ENCODE measurements at places on chromosomes 1 and 21.

GRCh38 chr1:200081151-200081968 is 53.9 kb downstream of the NR5A2 start:
- DNase-seq, result no peak

- DNase-seq, result no peak
Observed at GRCh38 chr1:33001282-33001681, 35.4 kb downstream of the AK2 start.

DNA sequence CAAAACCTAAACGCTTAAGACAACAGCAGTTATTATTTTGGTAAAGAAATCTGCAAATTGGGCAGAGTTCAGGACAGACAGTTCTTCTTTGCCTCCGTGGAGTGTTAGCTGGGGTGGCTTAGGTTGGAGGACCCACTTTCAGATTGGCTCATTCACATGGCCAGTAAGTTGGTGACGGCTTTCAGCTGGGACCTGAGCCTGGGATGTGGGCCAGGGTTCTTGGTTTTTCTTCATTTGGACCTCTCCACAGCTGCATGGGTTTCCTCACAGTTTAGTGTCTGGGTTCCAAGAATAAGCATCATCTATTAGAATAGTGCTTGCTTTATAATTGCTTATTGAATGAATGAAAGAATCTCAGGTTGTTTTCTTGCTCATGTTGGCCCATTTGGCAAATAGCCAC is 72.2 kb downstream of the ATF6 start:
- DNase-seq, result no peak

DNA sequence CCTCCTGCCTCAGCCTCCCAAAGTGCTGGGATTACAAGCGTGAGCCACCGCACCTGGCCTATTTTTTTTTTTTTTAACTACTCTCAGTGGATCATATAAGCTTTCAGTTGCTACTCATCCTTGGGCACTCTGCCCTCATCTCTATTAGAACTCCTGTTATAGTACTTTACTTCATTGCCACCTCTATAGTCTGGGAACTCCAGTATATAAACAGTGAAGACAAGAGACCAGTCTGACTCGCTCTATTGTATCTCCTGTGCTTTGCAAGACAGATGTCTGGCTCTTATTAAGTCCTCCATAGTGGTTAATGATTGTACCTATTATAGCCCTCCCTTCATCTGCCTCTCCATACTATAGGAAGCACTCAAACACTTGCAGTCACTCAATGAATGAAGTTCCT is 15.1 kb downstream of the KHDRBS1 start:
- no peak for DNase-seq

DNA sequence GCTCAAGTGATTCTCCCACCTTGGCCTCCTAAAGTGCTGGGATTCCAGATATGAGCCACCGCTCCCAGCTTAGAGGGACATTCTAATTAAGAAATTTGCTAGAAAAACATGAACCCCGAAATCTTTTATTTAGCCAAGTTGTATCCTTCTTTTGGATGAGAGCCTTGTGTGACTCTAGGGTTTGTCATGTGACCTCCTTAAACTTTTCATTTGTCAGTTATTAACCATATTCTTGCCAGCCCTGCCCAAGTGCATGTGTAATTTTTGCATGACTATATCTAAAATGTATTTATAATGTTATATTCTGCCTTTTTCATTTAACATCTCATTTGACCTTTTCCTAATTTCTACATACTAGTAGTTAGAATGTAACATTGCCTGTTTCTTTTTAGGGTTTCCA is 1.9 kb downstream of the UTP25 start:
- no peak for DNase-seq

GRCh38 chr1:203183828-203184227 is 2.7 kb downstream of the CHI3L1 start:
- no peak for DNase-seq

DNA sequence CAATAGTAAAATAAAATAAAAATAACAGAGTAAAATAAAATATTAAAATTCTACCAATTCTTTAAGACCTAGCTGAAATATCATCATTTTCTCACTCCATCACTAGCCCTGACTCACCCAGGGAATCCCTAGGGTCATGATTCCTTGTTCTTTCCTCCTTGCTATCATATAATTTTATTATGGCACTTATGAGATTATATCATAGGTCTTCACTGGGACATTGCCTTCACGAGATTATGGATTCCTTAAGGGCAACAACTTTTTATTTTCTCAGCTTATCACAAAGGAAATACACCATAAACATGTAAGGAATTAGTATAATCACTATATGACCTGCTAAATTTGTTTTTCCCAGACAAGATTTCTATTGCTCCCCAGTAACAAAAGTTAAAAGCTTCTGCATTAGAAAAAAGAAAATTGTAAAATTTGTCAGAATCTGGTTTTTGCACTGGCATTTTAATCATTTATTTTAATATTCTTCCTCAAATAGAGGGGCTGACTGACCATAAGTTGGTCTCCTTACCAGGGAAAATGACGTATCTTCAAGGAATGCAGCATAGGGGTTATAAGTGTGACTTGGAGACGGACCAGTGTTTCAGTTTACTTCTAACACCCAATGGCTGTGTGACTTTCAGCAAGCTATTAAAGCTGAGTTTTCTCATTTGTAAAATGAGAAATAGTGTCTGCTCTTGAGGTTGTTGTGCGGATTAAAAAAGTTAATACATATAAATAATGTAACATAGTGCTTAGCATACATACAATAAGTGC is 8.8 kb upstream of the CLCA4 start:
- DNase-seq, result no peak

- DNase-seq, result no peak
Observed at GRCh38 chr21:37195059-37195458, 72.1 kb downstream of the VPS26C start.

- DNase-seq, result no peak
Observed at GRCh38 chr1:246199086-246199645, 307.9 kb downstream of the SMYD3 start.

DNA sequence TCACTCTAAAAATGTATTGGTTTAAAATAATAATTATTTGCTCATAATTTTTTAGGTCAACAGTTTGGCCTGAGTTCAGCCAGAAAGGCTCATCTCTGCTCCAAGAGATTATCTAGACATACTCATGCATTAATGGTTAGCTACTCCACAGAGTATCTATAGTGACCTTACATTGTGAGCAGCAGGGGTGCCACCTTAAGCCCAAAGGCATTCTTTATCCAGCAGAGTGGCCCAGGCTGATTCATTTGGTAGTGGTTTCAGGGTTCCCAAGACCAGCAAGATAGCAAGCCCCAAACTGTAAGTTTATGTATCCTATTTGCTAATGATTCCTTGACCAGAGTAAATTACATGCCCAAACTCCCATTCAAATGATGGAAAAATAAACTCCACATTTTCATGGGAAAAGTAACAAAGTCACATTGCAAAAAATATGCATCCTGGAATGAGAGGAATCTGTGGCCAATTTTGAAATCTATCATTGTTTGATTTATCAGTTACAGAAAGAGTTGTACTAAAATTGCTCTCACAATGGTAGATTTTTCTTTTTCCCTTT is 182.6 kb upstream of the KCNK2 start:
- DNase-seq, result no peak

DNA sequence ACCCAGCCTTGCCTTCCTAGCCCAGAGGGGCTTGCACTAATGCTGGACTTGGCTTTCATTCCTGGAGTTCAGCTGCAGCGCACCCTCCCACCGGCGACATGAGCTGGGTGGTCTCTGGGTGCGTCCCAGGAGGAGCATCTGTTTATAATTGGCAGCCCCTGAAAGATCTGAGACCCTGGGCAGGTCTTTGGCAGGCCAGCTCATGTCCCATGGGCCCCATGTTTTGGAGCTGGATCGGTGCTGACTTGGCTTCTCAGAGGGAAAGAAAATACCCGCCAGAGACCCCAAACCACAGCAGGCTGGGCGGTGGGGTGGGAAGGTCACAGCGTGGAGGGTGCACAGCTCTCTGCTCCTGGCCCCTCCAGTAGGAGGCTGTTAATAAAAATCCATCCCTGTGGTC is 29.3 kb downstream of the DHRS3 start:
- DNase-seq, result no peak

DNA sequence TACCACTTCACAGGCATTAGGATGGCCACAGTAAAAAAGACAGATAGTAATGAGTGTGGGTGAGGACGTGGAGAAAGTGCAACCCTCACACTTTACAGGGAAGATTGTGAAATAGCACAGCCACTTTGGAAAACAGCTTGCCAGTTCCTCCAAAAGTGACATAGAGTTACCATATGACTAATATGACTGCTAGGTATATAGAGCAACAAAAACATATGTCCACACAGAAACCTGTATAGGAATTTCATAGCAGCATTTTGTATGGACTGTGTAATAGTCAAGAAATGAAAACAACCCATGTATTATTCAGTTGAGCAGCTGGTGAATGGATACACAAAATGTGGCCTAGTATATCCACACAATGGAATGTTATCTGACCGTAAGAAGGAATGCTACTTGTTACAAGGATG is 30.4 kb upstream of the LBR start:
- no peak for DNase-seq

- DNase-seq, result no peak
Observed at GRCh38 chr21:28751176-28751575, 241.5 kb downstream of the LTN1 start.

DNA sequence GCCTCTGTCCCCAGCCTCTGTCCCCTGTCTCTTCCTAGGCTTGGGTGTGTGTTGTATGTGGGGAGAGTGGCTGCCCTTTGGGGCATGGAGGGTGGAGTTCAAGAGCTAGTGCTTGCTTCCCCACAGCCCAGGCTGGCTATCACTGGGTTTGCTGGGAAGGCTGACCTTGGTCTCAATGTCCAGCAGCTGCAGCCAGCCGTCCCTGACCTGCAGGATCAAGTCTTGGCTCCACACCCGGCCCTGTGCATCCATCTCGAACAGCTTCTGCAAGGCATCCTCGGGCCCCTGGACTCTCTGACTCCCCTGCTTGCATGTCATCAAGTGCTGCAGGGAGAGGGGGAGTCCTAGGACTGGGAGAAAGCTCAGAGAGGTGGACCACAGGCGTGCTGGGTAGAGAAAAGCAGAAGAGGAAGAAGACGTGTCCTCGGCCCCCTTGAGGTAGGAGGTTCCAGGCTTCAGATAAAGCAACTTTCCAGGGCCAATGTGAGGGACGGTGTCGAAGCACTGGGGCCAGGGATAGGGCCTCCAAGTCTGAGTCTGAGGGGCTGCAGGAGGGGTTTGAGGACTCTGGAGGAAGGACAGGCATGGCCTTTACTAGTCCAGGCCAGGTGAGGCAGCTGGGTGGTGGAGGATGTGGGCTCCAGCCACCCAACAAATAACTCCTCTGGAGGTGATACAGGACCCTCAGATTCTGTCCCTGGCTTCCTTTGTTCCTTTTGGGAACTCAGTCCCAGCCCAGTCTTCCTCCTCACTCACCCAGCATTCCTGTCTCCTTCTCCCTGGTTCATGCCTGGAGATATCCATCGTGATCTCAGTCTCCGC is 4.0 kb downstream of the EPS8L3 start:
- no peak for DNase-seq

DNA sequence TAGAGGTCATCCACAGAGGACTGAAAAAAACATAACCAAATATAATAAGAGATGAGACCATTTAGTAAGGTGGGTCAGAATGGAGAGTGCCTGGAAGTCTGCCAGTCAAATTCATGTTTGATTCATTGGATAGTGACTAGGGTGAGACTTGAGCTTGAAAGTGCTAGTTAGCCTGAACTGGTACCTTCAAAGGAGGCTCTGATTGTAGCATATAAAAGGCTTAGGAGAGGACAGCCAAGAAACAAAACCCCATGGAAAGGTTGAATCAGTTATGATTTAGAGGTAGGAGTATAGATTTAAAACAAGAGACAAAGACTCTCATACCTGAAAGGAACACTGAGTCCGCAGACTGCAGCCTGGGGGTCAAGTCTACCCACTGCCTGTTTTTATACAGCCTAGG is 44.4 kb upstream of the LRRC8C start:
- DNase-seq, result no peak

All from COR-L47 (cell line).